ENCODE measurements at places on chromosomes 2 and 18.

GRCh38 chr2:207219676-207220501 is 54.1 kb upstream of the KLF7 start:
- DNase-seq = no peak

DNA sequence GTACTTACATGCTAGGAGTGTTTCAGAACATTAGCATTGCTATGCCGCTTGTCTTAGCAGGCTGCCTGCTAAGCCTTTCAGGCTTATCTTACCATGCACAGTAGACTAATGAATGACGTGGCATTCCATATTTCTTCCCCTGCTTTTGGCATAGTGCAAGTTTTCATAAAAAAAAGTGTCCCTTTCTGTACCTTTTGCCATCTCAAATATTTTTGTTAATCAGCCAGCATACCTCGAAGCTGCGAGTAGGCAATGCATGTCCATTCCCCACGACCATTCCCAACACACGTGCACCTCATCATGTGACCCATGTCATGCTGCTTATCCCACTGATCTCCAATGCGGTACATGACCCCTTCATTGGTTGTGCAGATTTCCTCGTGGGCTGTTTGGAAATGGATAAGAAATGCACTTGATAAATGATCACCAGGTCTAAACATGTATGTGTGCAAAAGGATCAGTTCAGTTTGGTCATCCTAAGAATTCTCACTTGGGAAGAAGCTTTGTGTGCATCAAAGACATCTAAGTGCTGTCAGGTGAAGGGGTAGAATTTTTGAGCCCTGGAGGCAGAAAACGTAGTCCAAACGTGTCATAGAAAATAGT is 13.9 kb downstream of the FN1 start:
- DNase-seq = no peak

GRCh38 chr2:84838434-84839145 is 42.3 kb downstream of the TRABD2A start:
- no peak for DNase-seq

DNA sequence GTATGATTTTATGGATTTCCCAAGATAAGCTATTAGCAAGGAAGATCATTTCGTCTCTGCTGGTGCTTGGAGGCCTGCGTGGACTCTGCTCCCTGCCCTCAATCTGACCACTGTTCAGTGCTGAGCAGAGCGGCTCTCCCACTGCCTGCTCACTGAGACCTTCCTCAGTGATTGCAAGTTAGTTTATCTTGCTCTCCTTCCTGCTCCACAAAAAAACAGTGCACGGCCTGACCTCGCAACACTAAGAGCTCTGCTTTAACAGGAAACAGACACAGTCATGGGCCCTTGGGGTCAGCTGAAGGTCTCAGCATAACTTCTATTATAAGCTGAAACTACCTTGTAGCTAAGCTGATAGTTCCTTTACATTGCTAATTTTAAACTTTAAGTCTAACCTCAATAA is 53.1 kb downstream of the PRELID3A start:
- DNase-seq = no peak

GRCh38 chr2:108029496-108029895 is 43.2 kb downstream of the SLC5A7 start:
- DNase-seq = no peak

DNA sequence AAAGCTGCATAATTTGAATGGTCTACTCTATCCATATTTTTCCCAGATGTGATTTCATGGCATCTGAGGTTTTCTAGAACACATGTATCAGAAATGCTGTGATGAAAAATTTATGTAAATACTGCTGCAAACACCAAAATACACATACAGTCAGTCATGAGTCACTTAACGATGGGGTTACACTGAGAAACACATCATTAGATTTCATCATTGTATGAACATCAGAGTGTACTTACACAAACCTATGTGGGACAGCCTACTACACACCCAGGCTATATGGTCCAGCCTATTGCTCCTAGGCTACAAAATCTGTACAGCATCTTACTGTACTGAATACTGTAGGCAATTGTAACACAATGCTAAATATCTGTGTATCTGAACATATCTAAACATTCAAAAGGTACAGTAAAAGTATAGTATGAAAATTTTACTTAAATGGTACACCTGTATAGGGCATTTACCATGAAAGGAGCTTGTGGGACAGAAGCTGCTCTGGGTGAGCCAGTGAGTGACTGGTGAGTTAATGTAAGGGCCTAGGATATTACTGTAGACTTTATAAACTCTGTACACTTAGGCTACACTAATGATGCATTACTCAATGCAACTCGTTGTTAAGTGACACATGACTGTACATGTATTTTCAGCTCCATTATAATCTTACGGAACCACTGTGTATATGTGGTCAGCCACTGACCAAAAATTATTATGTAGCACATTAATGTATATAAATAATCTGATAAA is 33.5 kb downstream of the PNO1 start:
- no peak for DNase-seq

DNA sequence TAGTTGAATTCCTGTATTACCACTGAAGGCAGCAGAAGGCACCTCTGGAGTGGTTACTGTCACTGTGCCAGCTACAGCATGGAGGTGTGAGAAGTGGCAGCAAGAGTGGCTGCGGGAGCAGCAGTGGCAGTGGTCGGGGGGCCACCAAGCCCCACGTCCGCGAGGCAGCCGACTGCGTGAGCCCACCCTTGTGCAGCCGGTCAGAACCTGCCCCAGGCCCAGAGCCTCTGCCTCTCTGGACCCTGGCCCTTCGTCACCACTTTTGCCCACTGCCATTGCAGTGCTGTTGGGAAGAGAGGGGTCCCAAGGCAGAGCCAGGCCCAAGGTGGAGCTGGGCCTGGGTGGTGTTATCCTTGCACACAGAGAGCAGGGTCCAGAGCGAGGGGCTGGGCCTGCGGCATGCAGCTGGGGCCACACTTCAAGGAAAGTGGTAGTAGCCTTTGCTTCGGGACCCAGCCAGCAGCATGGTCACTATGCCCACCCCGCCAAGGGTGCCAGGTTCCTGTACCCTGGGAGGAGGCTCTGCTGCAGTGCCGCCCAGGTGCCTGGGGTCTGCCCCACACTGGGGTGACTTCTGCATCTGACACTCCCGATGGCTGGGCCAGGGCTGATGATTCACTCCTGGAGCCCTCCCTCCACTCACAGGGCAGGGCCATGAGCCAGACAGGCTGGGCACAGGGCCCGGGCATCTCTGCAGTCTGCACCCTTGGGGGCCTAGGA is 450.1 kb upstream of the LRATD1 start:
- DNase-seq = no peak

GRCh38 chr2:26848336-26849055 is 564 bp downstream of the DPYSL5 start:
- no peak for DNase-seq

DNA sequence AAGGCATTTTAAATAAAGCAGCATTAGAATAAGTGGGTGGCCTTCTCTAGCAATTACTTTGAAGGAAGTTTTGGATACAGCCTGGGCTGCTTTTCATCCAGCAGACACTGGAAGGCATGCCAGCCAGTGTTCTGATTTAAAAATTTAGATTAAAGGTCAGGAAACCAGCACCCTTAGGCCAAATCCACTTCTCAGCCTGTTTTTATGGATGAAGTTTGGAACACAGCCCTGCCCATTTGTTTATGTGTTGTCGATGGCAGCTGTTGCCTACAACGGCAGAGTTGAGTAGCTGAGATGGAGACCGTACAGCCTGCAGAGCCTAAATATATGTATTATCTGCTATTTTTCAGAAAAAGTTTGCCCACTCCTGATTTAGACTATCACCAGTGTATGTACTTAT is 313.6 kb upstream of the ACVR2A start:
- DNase-seq = no peak

GRCh38 chr2:72669121-72669520 is 156.7 kb downstream of the EXOC6B start:
- no peak for DNase-seq

DNA sequence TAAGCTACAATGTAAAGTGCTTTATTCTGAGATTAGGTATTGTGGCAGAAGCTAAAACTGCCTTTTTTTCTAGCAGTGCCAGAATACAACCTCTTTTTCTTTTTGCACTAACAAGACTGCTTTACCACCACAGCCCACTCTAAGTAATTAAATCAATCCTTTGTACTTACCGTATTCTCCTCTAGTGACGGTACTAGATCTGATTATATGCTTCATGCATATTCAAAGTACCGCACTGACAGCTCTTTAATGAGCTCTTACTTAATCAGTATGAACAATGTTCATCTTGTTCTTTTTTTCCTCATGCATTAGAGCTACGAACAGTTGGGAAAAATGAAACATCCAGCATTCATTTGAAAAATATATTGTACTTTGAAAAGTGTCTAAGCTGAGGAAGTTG is 16.1 kb upstream of the OTX1 start:
- DNase-seq = no peak

DNA sequence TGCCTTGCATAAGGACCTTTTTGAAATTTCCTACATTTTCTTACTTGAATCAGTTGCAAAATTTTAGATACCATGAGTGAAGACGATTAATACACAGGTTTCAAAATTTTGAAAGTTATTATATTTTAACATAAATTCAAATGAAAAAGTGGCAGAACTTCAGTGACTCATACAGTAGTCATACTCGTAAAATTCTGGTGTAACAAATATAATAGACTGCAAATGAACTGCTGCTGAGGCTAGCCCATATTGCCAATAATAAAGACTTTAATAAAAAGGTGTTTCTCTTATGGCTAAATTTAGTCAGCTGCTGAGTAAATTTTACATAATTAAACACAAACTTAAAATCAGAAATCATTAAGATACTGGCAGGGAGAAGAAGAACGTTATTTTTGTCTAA is 36.9 kb downstream of the MSH6 start:
- no peak for DNase-seq

GRCh38 chr2:111042261-111042660 is 78.5 kb upstream of the BCL2L11 start:
- no peak for DNase-seq

Measured in activated CD8-positive, alpha-beta memory T cell treated with anti-CD3 and anti-CD28 coated beads for 1 hour (primary cell).